ENCODE measurements at places on chromosomes 13 and 19.

DNA sequence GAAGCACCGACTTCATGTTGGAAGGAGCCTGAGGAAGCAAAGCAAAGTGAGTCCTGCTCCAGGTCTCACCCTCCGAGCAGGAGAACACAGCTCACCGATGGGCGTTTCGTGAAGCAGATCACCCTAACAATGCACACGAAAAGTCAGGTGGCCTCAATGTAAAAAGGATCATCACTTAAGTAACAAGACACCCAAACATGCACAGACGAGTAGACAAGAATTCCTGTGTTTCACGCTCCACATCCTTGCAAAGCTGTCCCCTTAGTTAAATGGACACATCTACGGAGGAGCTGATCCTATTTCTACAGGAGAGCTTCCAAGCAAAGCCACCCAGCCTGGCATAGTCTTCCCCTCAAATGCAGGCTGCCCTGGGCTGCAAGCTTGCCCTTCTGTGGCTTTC is 66.2 kb downstream of the SLC15A1 start:
- DNase-seq: no peak

- DNase-seq: no peak
Measured at GRCh38 chr13:40572961-40573360, 93.5 kb downstream of the FOXO1 start.

DNA sequence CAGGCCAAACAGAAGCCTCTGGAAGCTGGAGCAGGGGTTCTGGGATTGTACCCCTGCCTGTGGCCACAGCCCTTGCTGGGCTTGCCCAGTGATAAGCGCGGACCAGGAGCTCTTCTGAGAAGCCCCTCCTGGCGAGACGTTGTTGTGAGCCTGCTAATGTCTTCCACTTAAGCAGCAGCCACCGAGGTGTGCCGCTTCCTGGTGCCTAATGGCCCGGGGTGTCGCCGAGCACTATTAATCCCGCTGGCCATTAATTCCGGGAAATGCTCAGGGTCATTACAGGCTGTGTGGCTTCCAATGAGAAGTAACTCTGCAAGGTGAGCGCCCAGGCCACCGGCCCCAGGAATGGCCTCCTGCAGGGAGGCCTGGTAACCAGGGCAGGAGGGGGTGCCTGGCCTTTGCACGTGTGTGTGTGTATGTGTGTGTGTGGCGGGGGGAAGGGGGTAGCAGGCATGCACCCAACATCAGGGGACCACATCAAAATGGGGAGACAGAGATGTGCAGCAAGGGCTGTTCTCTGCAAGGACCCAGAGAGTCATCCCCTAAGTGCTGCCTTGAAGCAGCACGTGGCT is 175.0 kb downstream of the URI1 start:
- no peak for DNase-seq

GRCh38 chr13:64540468-64540867 is 2689.7 kb downstream of the PCDH9 start:
- no peak for DNase-seq

GRCh38 chr19:22532388-22533300 is 101.5 kb upstream of the ZNF492 start:
- no peak for DNase-seq

GRCh38 chr19:10836479-10837330 is 693 bp upstream of the TMED1 start:
- peak; percentile 91 for DNase-seq

DNA sequence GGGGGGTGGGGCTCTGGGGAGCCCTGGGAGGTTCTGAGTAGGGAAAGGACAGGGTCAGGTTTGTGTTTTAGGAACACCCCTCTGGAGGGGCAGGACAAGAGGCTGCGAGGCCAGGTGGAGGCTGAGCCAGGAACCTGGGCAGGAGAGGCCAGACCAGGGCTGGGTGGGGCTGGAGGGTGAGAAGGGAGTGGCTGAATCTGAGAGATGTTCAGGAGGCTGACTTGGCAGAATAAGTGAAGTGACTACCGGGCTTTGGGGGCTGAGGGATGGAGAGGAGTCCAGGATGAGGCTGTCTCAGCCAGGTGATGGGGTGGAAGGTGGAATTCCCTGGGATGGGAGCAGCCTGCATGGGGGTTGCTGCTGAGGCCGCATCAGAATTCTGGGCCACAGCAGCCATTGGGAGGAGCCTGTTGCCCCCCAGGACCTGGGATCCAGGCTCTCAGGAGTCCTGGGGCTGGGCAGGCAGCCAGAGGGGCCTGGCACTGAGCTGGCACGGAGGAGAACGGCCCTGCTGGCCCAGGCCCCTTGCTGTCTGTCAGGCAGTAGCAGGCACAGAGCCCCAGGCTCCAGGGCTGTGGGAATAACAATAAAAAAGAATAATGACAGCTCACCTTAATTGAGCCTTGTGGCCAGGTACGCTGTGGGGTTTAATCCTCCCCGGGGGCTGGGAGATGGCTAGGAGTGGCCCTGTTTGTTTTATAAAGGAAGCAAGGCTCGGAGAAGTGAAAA is 3.3 kb downstream of the PPP5C start:
- no peak for DNase-seq

DNA sequence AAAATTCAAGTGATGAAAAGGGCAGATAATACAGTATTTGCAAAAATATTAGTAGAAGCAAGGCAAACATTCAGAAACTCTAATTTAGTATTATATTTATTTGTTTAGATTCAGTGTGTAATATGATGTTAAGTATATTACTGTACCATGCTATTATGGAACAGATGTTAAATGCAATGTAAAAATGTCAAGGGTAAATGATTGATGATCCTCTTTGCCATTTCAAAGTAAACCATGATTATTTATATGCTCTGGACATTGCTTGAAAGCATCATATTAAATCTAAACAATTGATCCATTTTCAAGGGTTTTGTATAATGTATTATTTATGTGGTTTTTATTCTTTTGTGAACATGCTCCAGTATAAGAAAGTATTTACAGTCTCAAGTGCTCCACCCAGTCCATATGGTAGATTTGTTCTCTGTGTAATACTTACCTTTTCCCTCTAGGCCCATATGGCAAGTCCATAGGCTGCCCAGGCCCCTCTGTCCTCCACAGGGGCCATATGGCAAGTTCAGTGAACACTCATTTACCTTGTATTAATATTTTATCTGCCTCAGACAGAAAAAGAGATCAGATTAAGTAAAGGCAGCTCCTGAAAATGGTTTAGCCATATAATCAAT is 353.5 kb downstream of the DACH1 start:
- peak; percentile 97 for DNase-seq

GRCh38 chr19:41350735-41351338 is 2.9 kb downstream of the TGFB1 start:
- DNase-seq: no peak

- no peak for DNase-seq
Measured at GRCh38 chr13:112574416-112574815, 13.5 kb downstream of the TUBGCP3 start.
